ENCODE measurements at places on chromosomes 5 and 9.

GRCh38 chr5:80686757-80687156, 32.0 kb upstream of the DHFR start:
- DNase-seq = no peak

GRCh38 chr5:80282054-80282453, 26.2 kb upstream of the SERINC5 start:
- DNase-seq = no peak

DNA sequence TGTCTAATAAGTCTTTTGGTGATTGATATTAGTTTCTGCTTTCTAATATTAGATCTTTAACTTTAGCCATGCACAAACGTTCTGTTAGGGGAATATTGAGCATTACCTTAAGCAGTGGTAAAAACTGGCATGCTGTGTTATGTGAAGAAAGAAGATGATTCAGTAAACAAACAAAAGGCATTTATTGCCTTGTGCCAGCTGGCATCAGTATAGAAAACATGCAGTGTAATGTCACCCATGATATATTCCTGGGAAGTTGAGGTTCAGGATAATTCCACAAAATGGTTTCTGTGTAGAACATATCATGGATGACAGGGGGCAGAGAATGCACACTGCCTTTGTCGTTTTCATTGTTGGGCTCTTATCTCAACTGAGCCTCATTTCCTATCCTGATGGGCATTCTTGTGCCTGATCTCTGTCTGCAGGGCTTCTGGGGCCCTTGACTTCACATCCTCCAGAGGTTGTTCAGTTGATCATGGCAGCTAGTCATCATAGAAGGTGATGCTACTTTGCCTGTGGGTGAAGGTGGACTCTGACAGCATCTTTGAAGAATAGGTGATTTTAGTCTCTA, 24.2 kb downstream of the LRRTM2 start:
- DNase-seq = no peak

DNA sequence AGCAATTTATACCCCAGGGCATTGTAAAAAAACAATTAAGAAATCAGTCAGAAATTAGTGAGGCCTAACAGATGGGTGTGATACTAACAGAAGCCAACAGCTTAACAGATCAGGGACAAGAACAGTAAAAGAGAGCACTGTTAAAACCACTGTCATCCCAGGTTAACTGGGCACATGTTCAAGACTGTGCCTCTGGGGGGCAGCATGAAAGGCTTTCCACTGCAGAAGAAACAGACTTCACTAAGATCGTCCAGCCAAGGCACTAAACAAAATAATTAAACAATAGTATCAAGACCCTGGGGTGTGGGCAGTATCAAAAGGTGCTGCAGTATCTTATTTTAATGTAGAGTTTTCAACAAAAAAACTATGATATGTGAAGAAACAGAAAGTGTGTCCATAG, 43.5 kb downstream of the FBN2 start:
- no peak for DNase-seq

GRCh38 chr9:15222313-15222712, 84.7 kb downstream of the TTC39B start:
- no peak for DNase-seq

- DNase-seq = no peak
Measured at GRCh38 chr5:153491856-153492255, 1.4 kb downstream of the GRIA1 start.

All from NCI-H2081 treated with DMSO at 0.1 percent for 48 hours (cell line).